ENCODE measurements at places on chromosomes 6 and 20.

DNA sequence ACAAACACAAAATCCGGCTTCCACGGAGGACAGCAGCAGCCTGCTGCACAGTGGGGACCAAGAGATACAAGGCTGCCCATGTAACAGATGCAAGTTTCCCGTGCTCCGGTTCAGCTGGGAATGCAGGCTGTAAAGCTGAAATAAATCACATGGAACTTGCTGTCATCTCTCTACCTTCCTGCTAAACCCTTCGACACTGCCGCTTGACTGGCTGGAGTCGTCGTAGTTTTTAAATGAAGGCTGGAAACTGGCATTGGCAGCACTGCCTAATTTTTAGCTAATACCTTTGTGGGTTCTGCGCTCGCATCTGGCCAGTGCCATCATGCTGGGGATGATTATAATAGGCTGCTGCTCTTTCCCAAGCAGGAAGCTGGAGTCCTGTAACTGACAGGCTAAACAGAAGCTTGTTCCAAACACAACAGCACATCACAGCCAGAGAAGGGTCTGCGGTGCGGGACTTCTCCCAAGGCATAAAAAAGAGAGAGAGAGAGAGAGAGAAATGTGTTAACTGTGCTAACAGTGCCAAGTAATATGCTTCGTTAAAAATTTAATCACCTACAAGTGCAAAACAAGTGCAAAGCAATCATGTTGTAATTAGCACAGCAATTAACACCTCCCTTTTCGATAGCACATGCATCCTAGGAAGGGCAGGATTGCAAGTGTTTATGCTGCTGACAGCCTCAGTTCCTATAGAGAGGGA is 146.1 kb downstream of the TFAP2A start:
- DNase-seq, result no peak

DNA sequence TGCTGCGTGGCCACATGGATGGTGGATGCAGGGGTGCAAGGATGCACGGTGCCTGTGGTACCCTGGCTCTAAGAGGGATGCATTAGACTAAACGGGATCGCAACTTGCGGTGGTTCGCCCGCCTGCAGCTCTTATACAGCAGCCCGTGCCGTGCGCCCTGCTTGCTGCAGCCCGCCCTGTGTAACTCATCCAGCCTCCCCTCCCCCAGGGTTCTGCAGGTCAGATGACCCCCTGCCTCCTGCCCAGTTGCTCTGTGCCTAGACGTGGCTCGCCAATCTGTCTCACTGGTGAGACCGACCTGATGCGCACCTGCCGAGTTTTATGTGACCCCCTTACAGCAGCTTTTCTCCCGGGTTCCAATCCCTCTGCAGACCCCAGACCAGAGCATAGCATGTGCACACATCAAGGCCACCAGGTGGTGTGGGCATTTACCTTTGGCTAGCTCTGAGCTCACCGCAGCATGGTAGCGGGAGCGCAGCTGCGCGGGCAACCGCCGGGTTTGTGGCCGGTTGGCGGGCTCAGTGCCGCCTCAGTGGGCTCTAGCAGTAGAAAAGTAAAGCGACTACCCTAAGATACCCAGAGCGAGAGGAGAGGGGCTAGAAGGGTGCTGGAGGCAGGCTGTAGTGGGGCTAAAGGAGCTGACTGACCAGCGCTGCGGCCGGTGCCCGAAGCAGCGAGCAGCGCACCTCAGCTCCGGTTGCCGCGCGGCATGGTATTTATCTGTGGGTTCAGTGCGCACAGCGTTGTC is 693 bp upstream of the GNAS-AS1 start:
- peak; percentile 35 for DNase-seq

- no peak for DNase-seq
These were observed 44.0 kb downstream of the LRFN2 start for GRCh38 chr6:40543146-40543545.

DNA sequence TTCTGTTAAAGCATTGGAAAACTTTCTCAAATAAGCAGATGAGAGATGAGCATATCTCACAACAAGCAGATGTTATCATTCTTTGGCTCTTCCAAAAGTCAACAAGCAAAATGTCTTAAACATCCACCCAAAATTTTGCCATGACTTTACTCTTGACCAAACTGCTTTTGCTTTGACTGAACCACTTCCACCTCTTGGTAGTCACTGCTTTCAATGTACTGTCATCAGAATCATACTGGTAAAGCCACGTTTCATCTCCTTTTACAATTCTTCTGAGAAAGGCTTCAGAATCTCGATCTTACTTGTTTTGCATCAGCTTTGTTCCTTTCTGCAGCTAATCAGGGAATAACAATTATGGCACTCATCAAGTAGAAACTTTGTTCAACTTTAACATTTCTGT is 498.5 kb upstream of the GJE1 start:
- no peak for DNase-seq

GRCh38 chr6:15207923-15208322 is 37.9 kb upstream of the JARID2 start:
- peak; percentile 77 for DNase-seq

GRCh38 chr20:51535075-51535386 is 7.5 kb downstream of the NFATC2 start:
- no peak for DNase-seq

DNA sequence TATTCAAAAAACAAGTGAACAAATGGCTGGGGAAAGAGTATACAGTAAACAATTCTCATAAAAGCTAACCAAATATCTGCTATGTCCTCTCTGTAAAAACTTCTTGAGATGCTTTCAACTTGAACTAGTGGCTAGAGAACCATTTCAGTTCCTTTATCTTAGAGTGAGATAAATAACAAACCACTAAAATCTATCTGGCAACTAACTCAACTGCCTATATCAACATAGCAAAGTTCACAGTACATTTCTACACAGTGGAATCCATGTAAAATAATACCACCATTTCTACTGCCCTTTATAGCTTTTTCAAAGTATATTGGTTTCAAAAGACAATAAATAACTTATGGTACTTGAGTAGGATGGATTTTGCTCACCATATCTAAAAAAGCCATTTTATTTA is 95.1 kb downstream of the MMS22L start:
- no peak for DNase-seq

DNA sequence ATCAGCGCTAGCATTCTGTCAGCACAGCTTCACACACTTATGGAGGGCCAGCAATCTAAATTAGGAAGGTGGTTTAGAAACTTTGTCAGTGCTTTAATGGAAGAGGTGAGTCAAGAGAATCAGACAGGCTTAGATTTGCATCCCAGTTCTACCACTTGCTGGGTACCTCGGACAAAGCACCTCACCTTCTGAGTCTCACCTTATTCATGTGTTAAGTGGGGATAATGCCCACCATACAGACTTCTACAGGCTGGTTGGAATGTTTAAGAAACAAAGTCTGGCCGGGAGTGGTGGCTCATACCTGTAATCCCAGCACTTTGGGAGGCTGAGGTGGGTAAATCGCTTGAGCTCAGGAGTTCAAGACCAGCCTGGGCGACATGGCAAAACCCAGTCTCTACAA is 12.2 kb upstream of the STK35 start:
- DNase-seq, result no peak

DNA sequence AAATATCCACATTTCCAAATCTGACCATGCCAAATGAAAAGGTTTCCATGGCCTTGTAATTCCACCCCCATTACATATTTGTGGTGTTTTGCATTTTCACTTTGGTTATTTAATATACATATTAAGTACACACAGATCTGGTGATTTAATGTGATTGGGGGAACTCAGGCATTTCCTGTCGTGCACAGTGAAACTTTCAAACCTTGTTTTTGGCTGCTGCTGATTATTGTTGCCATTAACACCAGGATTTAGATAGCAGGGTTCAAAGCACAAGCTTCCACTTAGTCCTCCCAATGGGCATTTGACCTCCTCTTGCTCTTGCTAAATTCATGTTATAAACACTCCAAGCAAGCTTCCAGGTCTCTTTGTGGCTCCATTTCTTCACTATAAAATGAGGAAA is 166.5 kb downstream of the SOBP start:
- DNase-seq, result peak; percentile 72

DNA sequence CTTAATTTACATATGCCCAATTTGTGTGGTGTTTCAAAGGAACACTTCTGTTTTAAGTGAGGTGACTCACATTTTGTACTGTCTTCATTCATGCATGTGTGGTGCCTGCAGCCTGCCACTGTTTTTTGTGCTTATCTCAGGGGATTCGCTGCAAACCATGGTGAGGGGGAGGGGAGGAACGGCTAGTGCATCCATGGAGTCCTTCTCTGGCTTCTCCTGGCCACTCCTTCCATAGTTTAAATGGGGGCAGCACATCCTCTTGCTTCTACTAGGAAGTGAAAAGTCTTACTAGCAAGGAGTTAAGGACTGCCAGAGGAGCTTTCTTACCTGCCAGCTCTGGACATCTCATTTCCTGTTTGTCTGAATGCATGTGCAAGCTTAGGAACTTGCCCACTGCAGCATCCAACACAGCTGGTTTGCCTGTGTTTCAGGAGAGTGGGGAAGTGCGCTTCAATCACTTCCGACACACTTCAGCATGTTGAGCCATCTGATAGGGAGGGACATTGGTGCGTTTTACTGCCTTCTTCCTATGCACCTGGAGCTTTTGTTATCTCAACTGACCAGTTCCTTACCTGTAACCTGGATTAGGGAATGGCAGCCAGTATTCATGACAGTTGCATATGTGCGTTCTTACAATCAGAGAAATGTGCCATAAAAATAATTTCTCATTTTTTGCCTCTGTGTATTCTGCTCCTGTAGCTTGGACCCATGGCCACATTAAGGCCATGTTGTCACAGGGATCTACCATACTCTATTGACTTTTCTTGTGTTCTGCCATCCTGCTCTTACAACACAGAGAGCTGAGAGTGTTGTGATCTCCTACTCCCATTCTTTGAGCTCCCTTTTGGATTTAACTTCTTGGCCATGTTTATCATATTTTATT is 211.3 kb downstream of the ARID1B start:
- DNase-seq, result peak; percentile 60

DNA sequence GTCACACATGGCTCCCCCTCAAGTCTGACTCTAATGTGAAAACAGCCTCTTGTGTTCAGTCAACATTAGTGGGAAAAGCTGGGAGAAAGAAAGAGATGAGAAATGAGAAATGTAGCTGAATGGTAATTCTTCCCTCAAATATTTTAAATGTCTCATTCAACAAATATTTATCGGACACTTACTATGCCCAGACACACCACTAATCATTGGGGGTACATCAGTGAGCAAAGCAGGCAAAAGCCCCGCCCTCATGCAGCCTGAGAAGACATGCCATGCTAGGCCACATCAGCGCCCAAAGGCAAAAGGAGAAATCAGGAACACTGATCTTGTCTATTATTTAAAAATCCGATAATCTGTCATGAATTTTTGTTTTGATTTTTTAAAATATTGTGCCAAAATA is 89.9 kb upstream of the ASF1A start:
- DNase-seq, result peak; percentile 4

DNA sequence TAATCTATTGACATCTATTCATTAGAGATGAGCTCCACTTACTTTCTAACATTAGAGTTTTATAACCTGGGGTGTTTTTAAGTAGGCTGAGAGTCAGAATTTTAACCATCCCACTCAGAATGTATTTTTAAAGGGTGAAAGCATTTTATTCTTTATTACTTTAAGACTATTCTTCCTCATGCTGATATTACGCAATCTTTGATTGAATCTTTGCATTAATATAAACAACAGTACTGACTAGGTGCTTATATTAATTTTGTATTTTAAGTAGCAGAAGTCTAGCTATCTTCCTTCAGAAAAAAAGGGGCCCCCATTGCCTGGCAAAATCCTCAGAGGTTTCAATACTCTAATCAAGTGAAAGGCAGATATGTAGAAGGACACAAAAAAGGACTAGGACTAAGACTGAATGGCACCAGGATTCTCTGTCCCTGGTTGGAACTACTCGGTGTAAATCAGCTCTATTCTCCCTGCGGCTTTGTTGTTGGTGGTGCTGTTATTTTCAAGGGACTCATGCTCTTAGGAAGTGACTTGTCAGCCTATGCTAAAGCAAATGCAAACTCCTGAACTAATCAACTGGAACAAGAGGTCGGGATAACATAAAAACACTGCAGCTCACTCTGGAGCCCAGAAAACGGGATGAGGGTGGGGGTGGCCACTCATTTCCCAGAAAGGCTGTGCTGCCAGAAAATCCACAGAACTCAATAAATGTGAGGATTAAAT is 1324.4 kb downstream of the GRIK2 start:
- no peak for DNase-seq

GRCh38 chr20:59082981-59083380 is 40.4 kb upstream of the PRELID3B start:
- DNase-seq, result peak; percentile 63

- peak; percentile 88 for DNase-seq
These were observed 24.0 kb downstream of the C6orf132 start for GRCh38 chr6:42118162-42119001.

DNA sequence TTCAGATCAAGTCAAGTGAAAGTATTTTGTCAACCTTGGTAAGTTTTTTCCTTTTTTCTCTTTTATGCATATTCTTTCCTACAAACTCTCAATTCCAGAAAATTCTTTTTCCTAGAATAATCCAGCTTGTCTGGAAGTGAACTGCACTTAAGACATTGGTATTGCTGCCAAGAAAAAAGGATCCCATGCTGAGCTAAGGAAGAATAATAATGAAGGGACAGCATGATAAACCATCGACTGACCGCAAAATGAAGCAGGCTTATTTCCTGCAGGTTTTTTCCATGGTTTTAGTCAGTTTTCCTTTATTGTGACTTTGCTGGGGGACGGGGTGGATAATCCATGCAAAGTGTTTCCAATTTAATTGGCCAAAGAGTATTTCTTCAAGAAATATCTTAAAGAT is 857.6 kb upstream of the SLC35B3 start:
- DNase-seq, result peak; percentile 82

DNA sequence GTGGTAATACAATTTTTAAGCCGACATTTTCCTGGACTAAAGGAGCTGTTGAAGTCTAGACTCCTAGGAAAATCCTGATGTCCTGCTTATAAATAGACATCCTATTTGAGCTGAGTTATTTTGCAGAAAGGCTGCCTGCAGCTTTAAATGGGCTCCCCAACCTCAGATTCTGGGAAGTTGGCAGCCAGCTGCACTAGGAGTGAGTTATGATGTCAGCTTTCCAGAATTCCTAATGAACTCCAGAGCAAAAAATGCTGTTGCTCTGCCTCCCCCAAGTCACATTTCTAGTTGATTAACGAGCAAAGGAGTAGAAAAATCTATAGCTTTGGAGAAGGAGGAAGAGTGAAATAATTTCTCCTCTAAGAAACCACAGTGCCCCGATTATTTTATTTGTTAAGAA is 346.3 kb upstream of the SULF2 start:
- DNase-seq, result peak; percentile 68

DNA sequence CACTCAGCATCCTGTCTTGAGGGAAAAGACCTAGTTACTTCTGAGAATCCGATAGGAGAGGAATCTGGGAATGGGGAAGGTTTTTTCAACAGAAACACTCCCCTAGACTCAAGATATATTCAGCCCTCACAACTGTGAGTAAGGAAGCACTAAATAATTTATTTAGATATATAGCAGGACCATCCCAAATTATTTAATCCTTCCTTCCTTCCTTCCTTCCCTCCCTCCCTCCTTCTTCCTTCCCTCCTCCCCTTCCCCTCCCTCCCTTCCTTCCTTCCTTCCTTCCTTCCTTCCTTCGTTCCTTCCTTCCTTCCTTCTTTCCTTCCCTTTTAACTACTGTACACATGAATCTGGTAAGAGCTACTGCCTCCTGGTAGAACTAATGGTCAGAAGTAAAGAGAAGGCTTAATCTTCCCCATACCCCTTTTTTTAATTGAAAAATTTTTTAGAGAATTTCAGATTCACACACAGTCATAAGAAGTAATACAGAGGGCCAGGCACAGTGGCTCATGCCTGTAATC is 10.1 kb downstream of the SLC24A3 start:
- DNase-seq, result no peak
